ENCODE measurements at places on chromosomes 7 and 10.

- no peak for DNase-seq
Measured at GRCh38 chr7:46630031-46630430, 709.0 kb upstream of the IGFBP3 start.

DNA sequence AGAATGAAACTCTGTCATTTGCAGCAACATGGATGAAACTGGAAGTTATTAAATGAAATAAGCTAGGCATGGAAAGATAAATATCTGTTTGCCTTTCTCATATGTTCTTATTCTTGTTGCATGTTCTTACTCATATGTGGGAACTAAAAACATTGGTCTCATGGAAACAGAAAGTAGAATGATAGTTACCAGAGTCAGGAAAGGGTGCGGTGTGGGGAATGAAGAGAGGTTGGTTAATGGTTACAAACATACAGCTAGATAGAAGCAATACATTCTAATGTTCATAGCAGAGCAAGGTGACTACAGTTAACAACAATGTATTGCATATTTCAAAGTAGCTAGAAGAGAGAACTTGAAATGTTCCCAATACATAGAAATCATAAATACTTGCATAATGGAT lies 105.1 kb downstream of the FAM107B start:
- DNase-seq, result no peak

DNA sequence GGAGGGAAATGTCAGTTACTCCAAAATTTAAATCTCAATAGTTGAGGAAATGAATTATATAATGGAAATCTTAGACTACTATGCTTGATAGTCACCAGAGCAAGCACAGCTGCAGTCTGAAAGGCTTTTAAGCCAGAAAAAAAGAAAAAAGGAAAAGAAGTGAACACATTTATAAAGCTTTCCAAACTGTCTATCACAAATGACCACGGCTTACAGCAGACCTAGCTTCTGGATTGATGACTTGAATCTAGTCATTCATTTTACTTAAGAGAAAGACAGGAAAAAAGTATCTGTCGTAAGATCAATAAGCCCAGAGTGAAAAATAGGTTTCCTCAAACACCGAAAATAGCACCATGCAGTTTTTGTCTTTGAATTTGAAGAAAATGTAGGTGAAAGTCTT lies 67.9 kb upstream of the OGDHL start:
- DNase-seq, result no peak

GRCh38 chr7:7897949-7898515 lies 70.6 kb upstream of the GLCCI1 start:
- no peak for DNase-seq

DNA sequence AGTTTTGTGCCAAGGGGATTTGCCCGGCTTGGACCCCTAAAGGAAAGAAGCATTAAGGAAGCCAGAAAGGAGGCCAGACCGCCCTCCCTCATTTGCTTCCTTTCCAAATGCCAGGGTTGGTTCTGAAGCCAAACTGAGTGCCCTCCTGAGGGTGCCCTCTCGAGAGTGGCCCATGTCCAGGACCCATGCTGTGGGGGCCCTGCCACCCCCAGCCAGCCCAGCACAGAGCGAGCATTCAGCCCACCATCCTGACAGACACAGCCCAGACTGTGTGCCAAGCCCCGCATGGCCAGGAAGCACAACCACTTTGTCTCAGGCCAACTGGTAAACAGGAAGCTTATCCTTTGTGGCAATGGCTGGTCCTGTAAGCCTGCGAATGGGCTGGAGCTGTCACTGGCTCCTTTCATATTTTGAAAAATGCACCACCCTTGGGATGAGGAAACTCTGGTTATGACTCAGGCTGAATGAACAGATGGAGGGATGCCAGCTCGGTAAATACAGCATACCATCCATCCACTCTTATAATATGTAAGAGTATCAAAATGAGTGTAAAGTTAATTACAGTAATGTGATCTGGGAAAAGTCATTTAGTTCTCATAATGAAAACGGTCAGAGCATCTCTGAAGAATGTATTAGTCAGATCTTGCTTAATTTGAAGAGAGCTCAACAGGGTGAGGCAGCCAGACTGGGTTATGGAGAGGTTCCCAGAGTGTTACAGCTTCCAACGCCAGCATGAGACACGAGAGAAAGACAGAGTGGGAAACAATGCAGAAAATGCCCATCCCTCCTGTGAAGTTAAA lies 65.0 kb downstream of the STK17A start:
- no peak for DNase-seq

DNA sequence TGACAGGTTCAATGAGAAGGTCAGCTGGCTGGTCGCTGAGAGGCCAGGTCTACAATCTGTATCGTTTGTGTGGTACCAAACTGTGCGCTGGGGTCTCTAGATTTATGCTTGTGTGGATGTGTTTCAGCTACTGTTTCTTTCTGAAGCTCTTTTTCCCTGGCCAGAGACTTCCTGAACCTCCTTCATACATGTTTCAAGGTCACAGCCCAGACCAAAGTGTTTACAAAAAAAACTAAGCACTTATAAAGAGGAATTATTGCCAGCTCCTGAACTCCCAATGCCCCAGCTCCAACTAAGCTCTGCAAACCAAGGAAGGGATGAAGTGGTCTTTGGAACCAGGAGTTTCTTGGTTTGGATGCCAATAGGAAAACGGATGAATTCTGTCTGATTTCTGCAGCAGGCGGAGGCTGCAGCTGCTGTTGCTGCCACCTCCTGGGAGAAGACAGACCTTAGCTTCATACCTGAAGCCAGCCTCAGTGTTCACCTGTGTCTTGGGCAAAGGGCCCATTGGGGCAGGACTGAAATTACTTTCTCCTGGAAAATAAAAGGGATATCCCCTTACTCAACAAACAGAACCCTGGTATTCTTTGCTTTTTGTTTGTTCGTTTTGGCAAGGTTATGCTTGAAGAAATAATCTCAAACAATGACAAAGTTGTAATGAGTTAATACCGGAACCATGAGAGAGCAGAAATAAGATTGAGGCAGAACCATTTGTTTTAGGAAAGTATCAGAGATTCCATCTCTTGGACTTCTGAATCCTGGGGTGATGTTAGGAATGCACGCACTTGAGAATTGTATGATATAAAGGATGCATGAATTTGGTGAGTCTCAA lies 24.6 kb upstream of the MKLN1 start:
- no peak for DNase-seq

GRCh38 chr7:109646124-109646523 lies 1076.5 kb downstream of the DNAJB9 start:
- DNase-seq, result no peak

GRCh38 chr10:15461353-15462108 lies 90.4 kb upstream of the FAM171A1 start:
- no peak for DNase-seq

GRCh38 chr10:110226543-110226925 lies 19.1 kb downstream of the MXI1 start:
- peak; percentile 74 for DNase-seq

DNA sequence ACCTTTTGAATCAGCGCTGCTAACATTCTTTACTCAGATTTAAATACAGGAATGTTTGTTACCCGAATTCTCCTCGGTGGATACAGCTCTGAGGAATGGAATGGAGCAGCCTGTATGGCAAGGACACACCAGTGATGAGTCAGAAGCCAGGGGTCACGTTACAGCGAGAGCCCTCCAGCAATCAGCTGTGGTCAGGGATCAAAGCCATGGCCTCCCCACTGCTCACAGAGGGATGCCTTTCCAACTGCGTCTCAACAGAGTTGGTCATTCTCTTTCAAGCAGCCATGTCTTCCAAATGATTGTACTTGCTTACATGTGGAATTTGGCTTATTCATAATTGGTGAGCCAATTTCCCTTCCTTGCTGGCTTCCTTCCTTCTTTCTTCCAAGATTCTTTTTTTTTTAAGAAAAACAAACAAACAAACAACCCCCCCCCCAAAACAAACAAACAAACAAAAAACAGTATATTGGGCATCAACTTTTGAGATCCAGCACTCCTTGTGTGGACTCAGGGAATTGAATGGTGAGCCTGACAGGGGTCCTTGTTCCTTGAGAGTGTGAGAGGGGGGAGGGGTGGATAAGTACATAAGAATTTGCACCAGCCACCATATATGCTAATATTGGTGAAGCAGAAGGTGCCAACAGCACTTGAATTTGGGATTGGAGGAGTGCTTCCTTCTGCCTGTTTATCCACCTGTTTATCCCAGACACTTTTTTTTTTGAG lies 100.2 kb downstream of the ATXN7L1 start:
- no peak for DNase-seq

- DNase-seq, result no peak
Measured at GRCh38 chr10:48802611-48803071, 118.0 kb downstream of the WDFY4 start.

- no peak for DNase-seq
Measured at GRCh38 chr10:46175296-46175695, 111.5 kb upstream of the ANTXRL start.

GRCh38 chr10:23433701-23434100 lies 5.2 kb upstream of the OTUD1 start:
- no peak for DNase-seq

DNA sequence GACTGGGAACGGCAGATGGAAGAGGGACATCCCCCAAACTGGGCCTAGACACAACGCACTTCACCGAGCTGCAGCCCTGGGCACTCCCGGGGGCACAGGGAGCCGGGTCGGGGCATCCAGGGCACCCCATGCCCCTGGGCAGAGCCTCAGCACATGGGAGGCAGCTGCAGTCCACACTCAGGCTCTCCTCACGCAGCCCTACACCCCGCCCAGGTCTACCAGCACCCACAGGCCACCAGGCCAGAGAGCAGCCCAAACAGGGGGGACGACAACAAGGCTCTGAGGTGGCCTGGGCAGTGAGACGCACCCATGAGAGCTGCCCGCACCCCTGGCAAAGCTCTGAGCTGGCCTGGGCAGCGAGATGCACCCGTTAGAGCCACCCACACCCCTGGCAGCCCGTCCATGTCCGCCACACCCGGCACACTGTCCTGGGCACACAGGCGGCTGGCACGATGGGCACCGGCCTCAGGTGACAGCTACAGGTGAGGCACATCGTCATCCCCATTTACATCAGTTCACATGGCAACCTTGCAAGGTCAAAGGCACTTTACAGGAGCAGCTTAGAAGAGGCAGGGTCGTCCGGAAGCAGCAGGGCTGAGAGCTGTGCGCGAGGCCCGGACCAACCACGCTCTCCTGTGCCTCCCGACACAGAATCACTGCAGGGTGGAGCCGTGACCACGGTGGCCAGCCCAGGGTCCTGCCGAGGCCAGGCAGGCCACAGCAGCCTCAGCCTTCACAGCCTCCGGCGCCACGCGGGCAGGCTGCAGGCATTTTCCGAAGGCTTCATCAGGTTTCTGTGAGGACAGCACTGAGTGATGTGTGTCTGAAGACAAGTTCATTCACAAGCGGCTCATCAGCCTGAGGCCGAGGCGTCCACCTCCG lies 228.6 kb downstream of the MAD1L1 start:
- no peak for DNase-seq

- no peak for DNase-seq
Measured at GRCh38 chr10:46220872-46221538, 65.8 kb upstream of the ANTXRL start.

DNA sequence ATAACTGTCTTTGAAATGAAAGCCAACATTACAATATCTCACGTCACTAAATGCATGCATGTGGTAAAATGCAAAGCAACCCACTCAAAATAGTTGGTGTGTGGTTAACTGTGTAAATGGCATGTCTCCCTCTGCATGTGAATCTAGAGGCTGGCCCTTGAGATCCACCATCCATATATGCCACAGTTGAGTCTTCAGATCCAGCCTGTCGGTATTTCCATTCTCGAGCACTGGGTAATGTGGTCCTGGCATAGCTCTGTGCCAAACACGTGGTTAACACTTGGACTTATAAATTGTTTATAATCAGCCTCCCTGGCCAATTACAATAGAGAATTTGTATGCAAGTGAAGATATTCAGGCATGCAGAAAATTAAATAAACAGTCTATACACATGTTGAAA lies 90.3 kb downstream of the LYZL1 start:
- DNase-seq, result no peak

DNA sequence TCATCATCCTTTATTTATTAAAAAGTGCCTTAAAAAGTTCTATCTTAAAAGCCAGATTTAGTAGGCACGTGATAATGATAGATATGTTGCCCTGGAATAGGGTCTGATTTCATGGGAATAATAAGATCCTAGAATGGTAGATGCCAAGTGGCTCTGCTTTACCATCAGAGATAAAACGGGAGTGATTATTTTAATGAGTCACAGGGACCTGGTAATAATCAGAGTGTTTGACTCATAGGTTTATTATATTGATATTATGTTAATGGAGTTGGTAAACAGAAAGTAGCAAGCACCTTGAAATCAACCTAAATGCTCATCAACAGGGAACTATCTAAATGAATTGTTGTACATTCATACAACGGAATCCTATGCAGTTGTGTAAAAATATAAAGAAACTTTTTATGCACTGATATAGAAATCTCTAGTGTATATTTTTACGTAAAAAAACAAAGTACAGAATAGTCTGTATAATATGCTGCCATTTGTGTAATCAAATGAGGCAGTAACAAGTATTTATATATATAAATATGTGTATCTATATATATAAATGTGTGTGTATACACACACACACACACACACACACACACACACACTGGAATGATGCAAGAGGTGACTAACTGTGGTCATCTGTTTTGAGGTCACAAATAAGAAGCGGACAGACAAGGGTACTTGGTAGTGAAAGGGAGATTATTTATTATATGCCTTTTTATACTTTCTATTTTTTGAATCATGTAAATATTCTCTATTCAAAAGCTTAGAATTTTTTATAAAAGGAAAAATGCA lies 78.6 kb upstream of the DYNC1I1 start:
- no peak for DNase-seq

GRCh38 chr7:7978860-7979259 lies 10.3 kb downstream of the GLCCI1 start:
- no peak for DNase-seq

GRCh38 chr7:33946094-33946699 lies 40.9 kb downstream of the BMPER start:
- no peak for DNase-seq

- DNase-seq, result no peak
Measured at GRCh38 chr10:43126759-43127424, 11.4 kb upstream of the CSGALNACT2 start.

- DNase-seq, result no peak
Measured at GRCh38 chr7:136228171-136228570, 251.0 kb upstream of the MTPN start.

DNA sequence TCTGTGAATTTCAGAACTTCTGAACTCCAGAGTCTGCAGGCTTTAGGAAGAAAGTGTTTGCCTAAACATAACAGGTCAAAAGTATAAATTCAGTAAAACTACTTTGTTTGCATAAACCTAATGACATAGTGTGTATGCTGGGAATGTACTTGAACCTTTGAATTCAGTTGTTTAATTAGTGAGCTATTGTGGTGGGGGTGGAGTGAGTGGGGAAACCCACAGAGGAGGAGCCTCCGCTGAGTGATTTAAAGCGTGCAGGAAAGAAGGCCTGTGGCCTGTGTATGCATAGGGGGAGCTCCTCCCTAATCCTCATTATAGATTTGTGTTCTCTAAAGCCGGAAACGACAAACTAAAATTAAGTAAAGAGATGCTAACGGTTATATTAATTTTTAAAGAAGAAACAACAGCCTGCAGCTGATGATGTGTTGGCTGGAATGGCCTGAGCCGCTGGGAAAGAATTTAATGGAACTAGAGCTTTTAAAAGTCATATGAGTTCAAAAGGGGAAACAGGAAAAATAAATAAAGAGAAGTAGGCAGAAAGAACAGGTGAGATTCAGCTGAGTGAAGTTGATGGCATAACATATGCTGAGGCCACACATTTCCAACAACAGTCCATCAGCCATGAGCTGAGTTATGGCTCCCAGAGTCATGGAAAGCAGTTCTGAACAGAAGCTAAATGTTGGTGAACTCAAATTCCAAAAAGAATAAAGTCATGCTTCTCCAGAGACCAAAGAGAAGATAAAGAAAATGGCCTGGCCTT lies 595.0 kb downstream of the GRM8 start:
- DNase-seq, result no peak
